Activated T-helper 2 cell treated with anti-CD3 and anti-CD28 coated beads, Interferon-gamma antibody, Interleukin-2, Interleukin-4, amounts not matched to agents 10 μg/mL and 5 μg/mL and 100 μg/mL, durations not matched to agents 14 hours and 24 hours and 36 hours (primary cell): ENCODE measurements at places on chromosomes 2 and 18. TPM values are rescaled to one million over a fixed set of nuclear protein-coding genes. Genes with fewer than 3 reads are reported as not detected.

DNA sequence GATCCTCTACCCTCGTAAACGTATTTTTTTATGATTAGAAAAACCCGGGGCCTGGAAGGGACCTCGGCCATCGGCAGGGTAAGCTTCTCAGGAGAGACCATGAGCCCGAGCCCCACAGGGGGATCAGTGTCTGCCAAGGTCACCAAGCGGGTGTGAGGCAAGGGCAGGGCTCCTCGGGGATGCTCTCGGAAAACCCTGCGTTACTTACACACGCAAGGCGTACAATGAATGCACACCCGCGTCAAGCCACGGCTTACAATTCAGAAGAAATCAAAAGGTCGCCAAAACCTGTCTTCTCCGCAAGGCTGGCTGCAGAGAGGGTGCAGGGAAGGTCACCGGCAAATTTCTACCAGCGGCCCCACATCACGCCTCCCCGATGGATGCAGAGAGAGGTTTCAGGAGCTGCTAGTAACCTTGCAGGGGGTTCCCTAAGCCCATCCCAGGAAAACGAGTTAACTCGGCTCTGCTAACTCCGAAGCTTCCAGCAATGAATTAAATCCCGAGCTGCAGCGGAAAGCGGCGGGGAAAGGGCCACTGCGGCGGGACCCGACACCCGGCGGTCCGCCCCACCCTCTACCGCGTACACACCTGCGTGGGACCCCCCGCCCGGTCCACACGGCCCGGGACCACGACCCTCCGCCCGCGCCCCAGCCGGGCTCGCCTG is 638 bp downstream of the ST3GAL5 start:
- DNase-seq: peak; percentile 18
- H3K27ac ChIP-seq: peak overlapping the region; percentile 71
- H3K4me3 ChIP-seq: peak overlapping the region; percentile 81

DNA sequence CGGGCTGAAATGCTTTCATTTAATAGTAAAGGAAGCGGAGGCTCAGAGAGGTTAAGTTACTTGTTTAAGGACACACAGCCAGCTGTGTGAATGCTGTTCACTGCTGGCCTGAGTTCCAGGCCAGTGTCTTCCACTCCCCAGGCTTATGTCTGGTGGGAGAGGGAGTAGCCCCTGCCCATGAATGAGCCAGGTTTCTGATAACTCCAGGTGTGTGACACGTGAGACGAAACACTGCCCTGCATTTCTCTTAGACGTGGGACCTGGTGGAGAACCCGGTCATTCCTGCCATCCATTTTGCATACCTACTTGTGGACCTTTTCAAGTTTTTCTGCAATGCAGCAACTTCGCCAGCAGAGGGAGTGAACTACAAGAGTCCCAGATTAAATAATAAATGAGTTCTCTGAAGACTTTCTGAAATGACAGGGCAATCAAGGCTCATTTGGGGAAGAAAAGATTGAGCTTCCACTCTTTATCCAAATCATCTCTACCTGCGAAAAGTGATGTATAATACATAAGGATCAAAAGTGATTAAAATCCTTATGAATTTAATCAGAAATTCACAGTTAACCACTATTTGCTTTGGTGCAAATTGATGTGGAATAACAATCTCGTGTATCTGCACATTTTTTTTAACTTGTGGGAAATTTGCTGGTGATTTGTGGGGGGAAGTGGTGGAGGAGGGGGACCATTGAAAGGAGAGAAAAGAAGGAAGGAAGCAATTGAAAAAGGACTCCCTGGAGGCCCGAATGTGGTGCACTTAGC is 79.4 kb upstream of the ASB18 start:
- H3K4me3 ChIP-seq: no peak overlapping the region
- H3K27ac ChIP-seq: no peak overlapping the region
- DNase-seq: no peak
- H3K4me1 ChIP-seq: peaks cover 2% of the 10 kb centered on the region
- no peaks in the 10 kb centered on the region for H3K36me3 ChIP-seq
- H3K27me3 ChIP-seq: peaks cover 4% of the 10 kb centered on the region

DNA sequence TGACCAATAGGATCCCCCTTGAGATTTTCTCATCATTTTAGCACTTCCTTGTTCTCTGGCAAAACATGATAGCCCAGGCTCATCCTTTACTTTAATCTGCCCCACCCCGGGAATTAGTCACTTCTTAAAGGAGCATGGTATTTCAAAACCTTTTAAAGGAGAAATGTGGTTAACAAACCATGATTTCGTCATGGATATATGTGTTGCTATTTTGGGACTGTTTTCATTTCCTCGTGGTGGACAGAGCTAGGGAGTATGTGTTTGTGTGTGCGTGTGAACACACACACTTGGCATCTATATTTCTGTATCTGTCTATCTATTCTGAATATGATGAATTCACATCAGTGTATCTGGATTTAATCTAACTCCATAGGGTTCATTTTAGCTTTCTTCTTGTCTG is 128.1 kb downstream of the BIRC6 start:
- peaks cover 4% of the 10 kb centered on the region for H3K4me1 ChIP-seq
- DNase-seq: no peak
- H3K27ac ChIP-seq: peak overlapping the region; percentile 26

The SS18 gene
- total RNA-seq: 75.2 TPM in 2 replicates
